Eye (tissue), 1 donor: ENCODE measurements at places on chromosomes 1 and 21.

GRCh38 chr1:155481741-155482241 is 80.8 kb downstream of the ASH1L start:
- no peak for DNase-seq

DNA sequence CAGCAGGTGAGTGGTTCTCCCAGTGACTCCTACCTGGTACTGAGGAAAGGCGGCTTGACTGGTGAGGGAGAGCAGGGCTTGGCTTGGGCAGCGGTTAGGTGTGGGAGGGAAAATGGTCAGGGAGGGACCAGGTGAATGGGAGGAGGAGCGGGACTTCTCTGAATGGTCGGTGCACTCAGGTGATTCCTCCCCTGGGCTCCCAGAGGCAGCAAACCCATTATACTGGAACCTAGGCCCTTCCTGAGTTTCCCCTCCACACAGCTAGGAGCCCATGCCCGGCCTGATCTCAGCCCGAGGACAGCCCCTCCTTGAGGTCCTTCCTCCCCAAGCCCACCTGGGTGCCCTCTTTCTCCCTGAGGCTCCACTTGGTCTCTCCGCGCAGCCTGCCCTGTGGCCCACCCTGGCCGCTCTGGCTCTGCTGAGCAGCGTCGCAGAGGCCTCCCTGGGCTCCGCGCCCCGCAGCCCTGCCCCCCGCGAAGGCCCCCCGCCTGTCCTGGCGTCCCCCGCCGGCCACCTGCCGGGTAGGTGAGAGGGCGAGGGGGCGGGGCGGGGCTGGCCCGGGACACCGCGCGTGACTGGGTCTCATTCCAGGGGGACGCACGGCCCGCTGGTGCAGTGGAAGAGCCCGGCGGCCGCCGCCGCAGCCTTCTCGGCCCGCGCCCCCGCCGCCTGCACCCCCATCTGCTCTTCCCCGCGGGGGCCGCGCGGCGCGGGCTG is 2.3 kb downstream of the ARTN start:
- no peak for DNase-seq

GRCh38 chr1:181846001-181846645 is 215.4 kb downstream of the ZNF648 start:
- DNase-seq, result no peak

DNA sequence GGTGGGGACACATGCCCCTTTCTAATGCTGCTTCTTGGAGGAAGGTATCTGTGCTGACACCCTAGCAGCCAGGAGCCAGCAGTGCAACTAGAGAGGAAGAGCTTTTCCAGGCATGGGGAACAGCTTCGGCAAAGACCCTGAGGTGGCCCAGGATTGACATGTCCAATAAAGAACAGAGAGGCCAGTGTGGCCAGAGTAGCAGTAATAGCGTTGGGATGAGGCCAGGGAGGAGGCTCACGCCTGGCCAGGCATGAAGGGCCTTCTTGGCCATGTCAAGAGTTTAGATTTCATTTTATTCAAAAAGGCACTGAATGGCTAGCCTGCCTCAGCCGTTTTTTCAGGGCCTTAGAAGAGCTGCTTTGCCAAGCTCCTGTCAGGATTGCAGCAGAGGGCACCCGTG is 16.3 kb upstream of the ADAMTSL4 start:
- DNase-seq, result no peak

GRCh38 chr1:54849219-54850068 is 37.6 kb downstream of the DHCR24 start:
- no peak for DNase-seq

DNA sequence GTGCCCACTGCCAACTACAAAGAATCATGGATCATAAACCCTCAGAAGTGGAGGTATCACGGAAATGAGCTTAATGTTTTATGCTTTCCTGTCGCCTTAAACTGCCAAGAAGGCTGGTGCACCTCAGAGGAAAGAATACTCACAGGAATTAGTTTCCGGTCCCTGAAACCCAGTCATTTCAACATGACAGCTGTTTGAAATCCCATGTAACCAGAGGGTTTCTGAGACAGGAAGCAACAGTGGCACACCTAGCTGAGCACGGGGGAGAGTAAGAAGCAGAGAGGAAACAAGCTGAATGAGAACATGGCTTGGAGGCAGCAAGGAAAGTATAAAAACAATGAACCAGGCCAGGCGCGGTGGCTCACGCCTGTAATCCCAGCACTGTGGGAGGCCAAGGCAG is 3.9 kb downstream of the JAK1 start:
- DNase-seq, result no peak

DNA sequence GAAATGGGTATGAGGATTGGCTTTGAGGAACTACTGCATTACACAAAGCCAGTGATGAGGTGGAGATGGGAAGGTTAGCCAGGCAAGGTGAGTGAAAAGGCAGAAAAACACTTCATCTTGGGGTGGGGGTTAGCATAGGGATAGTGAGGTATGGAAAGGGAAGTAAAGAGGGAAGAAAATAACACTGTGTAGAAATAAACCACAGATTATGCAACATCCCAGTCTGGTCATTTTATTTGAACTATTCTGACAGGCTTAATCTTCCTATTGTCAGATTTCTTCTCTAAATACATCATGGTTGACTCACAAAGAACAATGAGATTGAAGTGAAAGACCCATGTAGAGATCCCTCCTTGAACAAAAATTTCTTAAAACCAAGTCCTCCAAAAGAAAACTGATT is 640.2 kb downstream of the PTPRC start:
- DNase-seq, result no peak

- DNase-seq, result no peak
These were observed 34.5 kb downstream of the NTNG1 start for GRCh38 chr1:107175102-107175909.

DNA sequence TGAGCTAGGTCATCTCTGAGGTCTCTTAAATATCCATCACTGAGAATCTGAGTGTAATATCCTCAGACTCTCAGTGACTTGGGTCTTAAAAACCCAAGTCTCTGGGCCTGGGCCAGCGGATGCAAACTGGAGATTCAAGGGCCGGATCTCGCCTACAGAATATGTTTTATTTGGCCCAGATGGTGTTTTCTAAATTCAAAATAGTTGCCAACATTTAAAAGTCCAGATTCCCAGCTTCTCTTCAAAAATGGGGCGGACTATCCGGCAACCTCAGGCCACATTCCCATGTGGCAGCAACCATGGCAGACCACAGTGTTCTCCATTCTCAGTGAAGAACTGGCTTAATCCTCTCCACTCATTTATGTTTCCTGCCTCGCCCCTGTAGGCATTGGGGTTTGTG is 12.7 kb upstream of the HEYL start:
- no peak for DNase-seq

DNA sequence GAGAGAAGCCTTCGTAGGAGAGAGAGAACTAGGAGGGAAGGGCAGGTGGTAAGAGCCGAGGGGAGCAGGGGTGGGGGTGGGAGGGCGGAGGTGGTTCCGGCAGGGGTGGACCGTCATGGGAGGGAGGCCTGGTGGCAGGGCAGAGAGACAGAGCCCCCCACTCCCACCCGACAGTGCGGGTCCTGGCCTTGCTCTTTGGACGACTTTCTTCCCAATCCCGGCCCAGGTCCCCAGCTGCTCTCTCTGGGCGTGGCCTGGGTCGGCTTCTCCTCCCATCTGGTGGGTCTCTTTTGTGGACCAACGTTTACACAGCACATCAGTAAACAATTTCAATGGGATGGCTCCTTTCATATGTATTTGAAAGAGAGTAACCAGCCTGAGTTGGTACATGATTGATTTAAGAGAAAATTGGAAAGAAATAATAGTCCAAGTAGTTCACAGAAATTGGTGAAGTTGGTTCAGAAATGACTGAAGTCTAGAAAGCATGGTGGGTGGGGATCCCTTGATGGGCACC is 56.9 kb downstream of the LDLRAD2 start:
- no peak for DNase-seq

- no peak for DNase-seq
These were observed 127.8 kb downstream of the GABPA start for GRCh38 chr21:25862596-25862995.

DNA sequence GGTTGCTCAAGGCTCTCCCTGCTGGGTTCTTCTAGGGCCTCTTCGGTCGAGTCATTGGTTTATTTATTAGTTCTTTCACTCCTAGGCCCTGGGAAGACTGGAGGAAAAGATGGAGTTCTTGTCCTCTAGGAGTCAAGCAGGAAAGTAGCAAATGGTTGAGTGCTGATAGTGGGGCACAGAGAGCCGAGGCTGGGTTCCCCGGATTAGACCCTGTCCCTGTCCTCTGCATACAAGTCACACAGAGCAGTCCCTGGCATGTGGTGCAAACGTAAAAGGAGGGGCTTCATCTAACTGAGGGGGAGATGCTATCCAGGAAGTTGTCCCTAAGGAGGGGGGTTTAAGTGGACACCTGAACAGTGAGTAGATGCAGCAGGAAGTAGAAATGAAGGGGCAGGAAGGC is 19.2 kb upstream of the KCNE2 start:
- no peak for DNase-seq

GRCh38 chr1:53949023-53949990 is 3.2 kb downstream of the LRRC42 start:
- DNase-seq, result peak; percentile 76

DNA sequence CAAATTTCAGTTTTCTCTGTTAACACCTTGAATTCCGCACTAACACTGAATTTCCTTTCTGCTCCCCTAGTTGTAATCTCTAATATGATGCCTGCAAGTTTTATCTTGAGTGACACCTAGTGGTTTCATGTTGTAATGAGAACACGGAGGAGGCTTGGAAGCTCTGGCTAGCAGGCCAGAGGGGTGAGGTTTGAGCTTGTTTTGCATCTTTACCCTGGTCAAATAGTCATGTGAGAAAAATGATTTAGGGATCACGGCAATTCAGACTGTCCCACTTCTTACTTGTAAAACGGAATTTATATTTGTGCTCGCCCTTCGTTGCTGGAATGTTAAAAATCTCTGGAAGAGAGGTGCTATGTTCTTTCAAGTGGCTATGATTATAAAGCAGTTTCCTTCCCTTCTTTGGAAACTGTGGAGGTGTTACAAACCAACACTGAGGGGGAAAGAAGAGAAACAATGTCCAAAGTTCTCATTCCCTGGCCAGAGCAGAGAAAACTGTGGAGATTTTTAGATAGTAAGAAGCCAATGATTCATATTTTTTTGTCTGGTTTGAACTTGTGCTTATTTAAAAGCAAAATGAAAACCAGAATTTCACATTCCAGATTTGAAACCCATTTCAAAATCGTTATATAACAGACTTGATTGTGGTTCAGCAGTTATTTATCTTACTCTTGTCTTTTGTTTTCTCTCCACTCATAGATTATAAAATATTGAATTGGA is 5.3 kb upstream of the MROH9 start:
- peak; percentile 85 for DNase-seq
